ENCODE measurements at places on chromosomes 12 and 14.

DNA sequence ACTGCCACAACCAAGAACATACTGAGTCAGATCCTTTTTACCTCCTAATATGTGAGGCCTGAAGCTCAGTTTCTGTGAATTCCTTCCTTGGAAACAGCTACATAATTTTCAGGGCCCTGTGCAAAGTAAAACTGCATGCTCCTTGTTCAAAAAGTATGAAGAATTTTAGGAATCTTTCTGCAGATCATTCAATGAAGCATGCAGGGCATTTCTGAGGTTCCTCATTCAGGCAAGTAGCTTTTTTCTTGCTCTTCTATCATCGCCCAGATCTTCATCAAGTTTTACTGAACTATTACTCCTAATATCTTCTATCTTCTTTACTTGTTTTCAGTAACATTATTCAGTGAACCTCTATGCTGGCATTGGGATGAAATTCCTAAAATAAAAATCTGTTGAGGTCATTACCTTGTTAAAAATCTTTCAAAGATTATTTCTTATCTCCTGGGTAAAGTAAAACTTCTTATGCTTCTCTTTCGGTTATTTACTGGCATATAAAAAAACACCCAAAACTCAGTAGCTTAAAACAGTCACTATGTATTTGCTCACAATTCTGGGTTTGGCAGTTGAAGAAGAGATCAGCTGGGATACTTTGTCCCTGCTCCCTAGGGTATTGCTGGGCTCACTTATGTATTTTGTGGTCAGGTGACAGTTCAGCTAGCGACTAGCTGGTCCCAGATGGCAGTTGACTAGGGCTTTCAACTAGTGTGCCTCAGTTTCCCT is 42.6 kb upstream of the KRR1 start:
- DNase-seq: no peak

DNA sequence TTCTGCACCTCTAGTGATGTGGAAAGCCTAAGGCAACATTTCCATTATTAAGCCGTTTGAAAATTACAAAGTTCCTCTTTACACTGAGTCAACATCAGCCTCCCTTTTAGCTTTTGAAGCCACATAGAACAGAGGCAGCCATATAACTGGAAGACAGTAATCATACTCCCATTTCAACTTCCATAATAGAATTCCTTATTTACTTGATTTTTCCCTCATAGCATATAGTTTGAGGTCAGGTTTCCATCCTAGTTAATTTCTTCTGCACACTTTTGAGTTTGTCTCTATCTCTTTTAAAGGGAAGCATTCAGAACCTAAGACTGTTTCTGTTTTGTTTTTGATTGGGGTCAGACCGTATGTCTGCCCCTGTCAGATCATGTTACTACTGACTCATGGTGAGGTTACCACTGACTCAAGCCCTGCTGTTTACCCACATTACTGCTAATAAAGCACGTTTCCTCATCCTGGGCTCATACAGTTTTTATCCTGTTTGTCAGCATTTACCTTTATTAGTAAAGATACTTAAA is 161.0 kb downstream of the SLC38A4 start:
- DNase-seq: no peak

- DNase-seq: no peak
Measured at GRCh38 chr12:32418903-32419519, 19.7 kb downstream of the FGD4 start.

GRCh38 chr12:66111605-66112004 is 18.9 kb downstream of the LLPH start:
- DNase-seq: no peak

DNA sequence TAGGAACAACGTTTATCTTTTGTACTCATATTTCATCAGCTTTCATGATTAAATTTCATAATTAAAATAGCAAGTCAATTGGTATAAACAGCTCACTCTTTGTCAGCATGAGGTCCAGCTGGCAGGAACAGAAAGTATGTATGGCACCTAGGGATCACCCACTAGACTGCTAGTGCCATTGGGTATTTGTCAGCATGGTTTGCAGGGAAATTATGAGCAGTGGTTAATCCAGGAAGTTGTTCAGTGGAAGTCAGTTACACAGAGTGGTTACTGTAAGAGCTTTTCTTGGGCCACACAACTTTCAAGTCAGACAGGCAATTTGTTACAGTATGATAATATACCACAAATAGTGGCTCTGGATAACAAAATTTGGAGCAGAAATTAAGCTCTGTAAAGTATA is 340.3 kb upstream of the RGS6 start:
- DNase-seq: no peak

DNA sequence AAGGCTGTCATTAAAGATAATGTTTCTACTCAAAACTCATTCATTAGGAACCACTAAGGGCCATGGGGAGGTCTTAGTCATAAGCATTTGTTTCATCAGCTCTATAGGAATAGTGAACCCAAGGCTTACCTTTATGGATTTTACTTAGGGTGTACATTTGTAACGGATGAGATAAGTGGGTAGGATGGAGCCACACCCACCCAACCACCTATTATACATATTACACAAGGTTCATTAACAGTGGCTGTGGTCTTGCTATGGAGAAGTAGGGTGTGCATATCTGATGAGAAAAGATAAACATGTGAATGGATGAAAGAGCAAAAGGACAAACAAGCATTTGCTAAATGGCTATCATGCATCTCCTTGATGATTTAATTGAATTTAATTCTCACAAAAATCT is 39.6 kb upstream of the ITPR2 start:
- no peak for DNase-seq

GRCh38 chr12:40142001-40142744 is 36.3 kb upstream of the SLC2A13 start:
- DNase-seq: no peak

DNA sequence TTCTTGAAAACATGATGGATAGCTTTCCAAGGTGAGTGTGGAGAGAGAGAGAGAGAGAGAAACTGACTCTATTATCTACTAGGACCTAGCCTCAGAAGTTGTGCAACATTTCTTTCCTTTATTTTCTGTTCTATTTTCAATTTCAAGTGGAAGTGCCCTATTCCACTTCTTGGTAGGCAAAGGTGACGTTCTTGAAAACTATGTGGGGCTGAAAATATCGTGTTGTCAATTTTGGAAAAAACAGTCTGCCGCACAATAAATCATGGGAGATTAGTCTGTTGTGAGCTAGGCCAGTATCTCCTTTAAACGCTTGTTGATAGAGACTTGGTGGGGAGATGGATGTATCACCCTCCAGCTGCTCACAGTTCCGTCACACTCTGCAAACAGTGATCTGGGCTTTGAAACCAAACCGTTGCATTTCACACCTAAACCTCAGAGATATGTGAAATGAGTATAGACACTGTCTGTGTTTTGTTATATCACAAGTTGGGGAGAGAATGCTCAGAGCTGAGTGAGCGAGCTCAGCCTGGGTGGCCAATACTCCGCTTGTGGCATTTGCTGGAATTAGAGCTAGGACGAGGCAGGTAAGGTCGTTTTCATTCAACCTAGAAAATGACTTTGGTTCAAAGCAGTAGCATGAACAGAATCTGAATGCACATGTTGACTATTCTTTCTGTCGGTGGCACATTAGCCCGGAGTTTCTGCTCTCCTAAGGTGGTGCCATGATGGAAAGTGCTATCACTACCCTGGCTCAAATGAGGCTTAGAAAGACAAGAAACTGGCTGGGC is 75.1 kb upstream of the ST8SIA1 start:
- DNase-seq: no peak

DNA sequence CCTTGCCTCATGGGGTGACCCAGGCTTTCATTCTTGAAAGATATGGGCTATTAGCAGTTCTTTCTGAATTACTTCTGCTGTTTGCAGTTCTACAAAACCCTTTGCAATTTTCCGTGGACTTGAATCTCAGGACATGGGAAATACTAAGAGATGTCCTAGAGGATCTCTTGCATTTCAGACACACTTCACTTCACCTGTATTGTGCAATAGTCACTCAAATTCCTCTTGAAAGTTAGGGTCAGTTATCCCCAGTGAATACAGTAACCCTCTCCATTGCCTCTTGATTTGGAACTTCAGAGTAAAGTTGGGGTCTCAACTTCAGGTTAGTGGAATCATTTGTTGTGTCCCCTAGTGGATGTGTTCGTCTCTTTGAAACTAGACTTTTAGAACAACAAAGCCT is 31.8 kb downstream of the YLPM1 start:
- DNase-seq: no peak

DNA sequence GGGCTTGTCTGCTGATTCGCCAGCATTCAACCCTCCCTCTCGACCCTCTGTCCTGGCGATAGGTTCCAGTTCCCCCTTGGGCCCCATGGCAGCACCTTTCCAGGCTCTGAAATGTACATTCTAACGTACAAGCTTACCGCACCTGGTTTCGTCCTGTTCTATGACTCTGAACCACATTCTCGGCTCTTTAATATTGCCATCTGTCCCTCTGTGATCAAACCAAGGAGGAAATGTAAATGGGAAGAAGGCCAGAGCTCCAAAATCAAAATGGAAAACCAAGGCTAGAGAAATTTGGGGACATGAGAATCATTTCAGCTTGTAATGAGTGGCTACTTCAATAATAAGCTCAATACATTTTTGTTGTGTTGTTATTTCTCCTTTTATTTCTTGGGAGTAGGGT is 117.2 kb downstream of the TTC7B start:
- no peak for DNase-seq

- DNase-seq: peak; percentile 51
Measured at GRCh38 chr12:56687223-56688128, 608 bp downstream of the PTGES3 start.

- no peak for DNase-seq
Measured at GRCh38 chr12:70890895-70891832, 29.4 kb downstream of the PTPRR start.

GRCh38 chr12:27772328-27773049 is 7.5 kb upstream of the KLHL42 start:
- no peak for DNase-seq

DNA sequence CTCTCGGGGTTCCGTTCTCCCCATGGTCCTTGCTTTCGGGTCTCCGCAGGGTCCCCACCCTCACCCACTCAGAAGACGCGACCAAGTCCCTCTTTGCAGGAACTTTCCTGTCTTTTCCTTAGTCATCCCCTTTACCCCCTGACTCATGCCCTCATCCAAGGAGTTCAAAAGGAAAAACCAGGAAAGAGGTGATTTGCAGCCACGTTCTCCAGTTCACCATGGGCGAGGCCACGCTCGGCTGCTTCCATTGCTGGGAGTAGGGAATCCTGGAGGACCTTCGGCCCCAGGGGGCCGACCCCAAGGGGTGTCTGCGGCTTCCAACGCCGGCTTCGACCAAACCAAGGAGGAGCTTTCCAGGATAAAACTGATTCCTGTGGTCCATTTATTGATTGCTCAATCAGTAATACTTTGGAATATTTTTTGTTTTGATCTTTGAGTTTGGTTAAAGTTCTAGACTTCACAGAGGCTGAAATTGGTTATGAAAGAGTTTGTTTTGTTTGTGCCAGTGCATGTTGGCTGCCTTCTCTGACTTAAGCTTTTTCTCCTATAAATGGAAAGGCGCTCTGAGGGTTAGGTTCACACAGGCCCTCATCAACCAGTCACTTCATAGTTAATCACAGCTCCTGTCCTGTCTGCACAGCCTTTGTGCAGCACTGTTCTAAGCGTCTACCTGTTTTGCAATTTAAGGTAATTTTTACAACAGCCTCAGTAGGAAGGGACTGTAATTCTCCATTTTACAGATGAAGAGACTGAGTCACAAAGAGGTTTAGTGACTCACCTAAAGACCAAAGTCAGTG is 827 bp downstream of the ALDH2 start:
- DNase-seq: no peak

DNA sequence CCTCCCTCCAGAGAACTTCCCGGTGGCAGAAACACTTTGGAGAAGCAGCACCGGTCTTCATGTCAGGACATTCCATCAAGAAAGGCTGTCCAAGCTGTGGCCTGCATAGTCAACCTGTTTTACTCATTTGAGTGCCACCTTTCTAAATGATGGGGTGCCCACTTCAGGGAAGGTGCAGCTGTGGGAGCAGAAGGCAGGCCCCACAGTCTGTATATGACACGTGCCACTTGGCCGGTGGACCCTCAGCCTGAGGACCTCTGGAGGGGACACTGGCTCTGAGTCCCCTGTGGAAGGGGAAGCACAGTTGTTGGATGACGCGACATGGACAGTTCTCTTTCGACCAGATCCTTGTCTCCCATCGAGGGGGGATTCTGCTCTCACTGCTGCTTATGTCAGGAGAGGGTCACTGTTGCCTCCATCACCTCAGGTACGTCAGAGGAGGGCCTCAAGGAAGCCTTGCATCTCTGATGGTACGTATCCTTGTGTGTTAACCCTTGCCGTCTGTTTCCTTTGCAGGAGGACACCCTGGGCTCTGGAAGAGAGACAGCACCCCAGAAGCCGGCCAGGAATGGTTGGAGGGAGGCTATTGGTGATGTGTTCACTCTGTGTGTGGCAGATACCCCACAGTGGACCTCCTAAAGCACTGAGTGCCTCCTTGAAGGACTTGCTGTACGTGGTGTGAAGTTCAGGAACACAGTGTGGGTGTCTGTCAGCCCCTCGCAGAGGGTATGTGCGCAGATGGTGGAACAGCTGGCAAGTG is 132.1 kb upstream of the RTL1 start:
- DNase-seq: no peak

DNA sequence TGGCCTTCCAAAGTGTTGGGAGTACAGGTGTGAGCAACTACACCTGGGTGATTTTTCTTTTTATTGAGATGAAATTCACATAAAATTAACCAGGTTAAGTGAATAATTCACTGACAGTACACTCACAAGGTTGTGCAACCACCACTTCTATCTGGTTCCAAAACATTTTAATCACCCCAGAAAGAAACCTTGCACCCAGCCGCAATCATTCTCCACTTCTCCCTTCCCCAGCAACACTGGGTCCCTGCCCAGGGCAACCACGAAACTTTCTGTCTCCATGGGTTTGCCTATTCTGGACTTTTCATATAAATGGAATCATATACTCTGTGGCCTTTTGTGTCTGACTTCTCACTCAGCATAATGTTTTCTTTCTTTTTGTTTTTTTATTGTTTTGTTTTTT is 26.3 kb upstream of the MLXIP start:
- no peak for DNase-seq

DNA sequence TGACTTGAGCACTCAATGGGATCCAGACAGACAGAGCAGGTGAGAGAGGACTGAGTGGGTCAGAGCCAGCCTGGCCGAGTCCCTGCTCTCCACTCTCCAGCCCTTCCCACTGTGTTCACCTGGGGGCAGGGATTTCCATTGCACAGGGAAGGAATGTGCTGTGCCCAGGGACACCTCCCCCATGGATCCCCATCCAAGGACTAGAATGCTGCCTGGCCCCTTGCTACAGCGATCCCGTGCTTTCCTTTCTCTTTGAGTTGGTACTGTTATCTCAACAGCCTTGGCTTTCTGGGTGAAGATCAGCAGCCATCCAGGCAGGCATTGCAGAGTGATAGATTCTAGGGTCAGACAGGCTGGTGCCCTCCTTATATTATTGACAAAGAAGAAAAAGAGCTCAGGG is 60.3 kb upstream of the DLK1 start:
- DNase-seq: no peak

DNA sequence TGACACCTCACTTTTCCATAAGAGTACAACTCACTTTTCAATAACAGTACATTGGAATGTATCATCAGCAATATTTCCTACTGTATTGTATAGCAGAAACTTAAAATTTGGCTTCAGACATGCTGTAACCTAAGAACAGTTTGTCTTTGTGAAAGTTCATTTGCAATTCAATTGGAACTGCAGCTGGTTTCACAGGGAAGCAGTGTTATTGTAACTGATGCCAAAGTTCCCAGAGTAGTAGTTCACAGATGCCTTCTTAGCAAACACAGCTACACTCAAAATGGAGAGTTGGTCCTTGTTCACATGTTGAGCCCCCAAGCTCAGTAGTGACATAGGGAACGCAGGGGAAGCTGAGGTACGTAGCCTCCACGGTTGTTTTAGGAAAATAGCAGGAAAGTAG is 23.3 kb downstream of the PPP1R36 start:
- DNase-seq: no peak
